ENCODE measurements at places on chromosomes 13 and 19.

DNA sequence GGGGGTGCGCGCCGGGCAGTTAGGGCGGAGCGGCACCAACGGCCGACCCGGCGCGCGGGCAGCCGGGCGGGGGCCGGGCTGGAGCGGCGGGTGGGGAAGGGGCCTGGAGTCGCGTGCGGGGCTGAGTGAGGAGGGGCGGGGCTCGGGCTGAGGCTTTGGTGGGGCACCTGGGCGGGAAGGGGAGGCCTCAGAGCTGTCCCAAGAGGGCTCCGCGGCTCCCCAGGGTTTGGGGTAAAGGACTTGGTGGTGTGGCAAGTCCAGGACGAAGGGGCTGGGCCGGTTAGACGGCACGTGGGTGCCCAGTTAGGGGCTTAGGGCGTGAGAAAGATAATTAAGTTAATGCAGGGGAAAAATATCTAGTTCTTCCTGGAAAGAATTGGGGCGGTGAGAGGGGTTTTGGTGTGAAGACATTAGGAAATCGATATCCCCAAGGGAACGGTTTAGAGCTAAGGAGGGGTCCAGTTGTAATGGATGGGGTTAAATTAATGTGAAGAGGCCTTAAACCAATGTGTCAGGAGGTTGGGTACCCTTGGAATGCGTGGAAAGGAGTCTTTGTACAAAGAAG is 496 bp downstream of the ZNF574 start:
- no peak for DNase-seq

DNA sequence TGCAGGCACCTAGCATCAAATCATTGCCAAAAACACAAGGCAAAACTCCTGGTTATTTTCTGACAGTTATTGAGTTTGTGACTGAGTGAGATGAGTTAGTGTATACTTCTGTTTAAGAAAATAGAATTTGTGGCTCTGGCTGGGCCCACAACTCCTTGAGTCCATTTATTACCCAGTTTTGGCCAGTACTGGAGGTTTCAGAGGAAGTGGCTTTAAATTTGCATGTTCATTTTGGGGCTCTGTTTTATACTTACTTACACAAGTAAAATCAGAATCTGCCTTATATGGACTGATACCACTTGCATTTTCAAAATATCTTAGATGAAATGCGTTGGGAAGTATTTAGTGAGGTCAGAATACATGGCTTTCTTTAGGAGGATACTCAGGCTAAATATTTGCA is 29.0 kb downstream of the TNFSF11 start:
- no peak for DNase-seq

DNA sequence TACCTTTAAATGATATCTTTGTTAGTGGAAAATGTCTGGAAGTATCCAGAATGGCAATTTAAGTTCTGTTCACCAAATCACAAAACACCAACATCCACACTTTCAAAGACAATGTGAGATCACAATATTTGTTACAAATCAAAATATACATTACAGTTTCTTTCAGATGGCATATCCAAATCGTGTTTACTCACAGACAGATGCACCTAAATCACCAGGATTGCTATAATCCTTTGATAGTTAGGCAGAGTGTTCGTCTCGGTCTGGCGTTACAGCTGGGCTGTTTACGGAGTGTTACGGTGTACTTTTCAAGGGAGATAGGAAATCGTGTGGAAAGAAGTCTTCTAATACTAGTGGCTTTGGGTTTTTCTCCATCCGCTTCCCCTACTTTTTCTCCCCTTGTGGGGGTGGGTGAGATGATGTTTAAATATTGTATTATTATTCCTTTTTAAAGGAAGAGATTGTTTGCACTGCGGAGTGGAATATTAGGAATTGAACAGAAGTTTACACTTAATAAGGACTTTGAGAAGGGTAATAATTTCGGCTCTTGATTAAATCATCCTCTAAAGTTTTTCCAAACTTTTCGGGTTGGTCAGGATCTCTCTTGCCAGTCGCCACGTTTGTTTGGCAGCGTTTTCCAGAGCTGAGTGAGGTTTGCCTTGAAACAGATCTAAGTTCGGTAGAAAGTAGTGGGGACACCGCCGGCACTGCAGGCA is 1.8 kb downstream of the MAB21L1 start:
- DNase-seq, result peak; percentile 37

GRCh38 chr19:6235031-6235951 is 44.5 kb downstream of the MLLT1 start:
- DNase-seq, result no peak

GRCh38 chr13:21117104-21117809 is 55.9 kb upstream of the LATS2 start:
- no peak for DNase-seq

- peak; percentile 51 for DNase-seq
These were observed 612.7 kb downstream of the SLITRK6 start for GRCh38 chr13:85186356-85187045.

DNA sequence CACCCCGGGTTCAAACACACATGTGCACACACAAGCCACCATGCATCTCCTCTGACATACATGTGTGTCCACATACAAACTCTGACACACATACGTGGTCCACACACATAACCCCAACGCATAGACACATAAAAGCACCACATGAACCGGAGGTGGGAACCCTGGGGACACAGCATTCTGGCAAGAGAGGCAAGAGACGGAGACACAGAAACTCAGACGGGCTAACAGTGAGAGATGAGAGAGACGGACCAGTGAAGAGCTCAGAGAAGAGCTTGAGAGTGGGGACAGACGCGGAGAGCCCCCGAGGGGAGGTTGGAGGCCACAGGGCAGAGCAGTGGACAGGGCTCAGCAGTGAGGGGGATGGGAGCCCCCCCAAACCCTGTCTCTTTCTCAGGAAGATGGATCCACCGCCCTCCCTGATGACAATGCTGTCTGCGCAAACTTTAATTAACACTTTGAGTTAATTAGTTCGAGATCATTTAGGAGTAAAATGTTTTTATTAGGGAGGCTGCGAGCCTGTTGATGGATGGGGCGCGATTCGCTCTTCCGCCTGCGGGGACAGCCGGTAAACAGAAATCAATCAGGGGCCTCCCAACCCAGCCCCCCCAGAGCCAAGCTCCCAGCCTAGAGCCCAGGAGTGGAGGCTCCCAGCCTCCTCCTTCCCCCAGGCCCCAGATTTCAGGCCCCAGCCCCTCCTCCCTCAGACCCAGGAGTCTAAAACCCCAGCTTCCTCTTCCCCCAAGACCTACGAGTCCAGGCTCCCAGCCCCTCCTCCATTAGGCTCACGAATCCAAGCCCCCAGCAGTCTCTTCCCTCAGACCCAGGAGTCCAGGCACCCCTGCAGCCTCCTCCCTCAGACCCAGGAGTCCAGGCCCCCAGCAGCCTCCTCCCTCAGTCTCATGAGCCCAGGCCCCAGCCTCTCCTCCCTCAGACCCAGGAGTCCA is 9.5 kb upstream of the ERFL start:
- DNase-seq, result no peak

- no peak for DNase-seq
These were observed 15.8 kb downstream of the RAB3D start for GRCh38 chr19:11323601-11324078.

- no peak for DNase-seq
These were observed 386.6 kb downstream of the KCNRG start for GRCh38 chr13:50401721-50402465.

GRCh38 chr19:1911098-1911497 is 5.9 kb downstream of the ADAT3 start:
- no peak for DNase-seq

- no peak for DNase-seq
These were observed 73.7 kb upstream of the SLC15A1 start for GRCh38 chr13:98826146-98826545.

GRCh38 chr19:28864577-28865042 is 348.3 kb downstream of the UQCRFS1 start:
- DNase-seq, result peak; percentile 20

DNA sequence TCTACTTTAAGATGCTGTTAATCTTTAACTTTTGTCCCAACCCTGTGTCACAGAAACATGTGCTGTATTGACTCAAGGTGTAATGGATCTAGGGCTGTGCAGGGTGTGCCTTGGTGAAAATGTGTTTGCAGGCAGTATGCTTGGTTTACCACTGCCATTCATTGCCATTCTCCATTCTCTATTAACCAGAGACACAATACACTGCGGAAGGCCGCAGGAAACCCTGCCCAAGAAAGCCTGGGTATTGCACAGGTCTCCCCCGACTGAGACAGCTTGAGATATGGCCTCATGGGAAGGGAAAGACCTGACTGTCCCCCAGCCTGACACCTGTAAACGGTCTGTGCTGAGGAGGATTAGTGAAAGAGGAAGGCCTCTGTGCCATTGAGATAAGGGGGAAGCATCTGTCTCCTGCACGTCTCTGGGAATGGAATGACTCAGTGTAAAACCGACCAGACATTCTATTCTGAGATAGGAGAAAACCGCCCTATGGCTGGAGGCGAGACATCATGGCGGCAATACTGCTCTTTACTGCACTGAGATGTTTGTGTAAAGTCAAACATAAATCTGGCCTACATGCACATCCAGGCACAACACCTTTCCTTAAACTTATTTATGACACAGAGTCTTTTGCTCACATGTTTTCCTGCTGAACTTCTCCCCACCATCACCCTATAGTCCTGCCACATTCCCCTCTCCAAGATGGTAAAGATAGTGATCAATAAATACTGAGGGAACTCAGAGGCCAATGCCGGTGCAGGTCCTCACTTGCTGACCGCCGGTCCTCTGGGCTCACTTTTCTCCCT is 13.1 kb upstream of the ZNF888 start:
- DNase-seq, result no peak

- DNase-seq, result peak; percentile 96
These were observed 7.5 kb upstream of the OR10H5 start for GRCh38 chr19:15779756-15780476.

- DNase-seq, result peak; percentile 53
These were observed 574 bp downstream of the ZNF227 start for GRCh38 chr19:44212866-44213346.

- no peak for DNase-seq
These were observed 5.1 kb upstream of the KLF2 start for GRCh38 chr19:16319481-16319880.

- no peak for DNase-seq
These were observed 1060.5 kb downstream of the DIAPH3 start for GRCh38 chr13:59103004-59103768.

- DNase-seq, result no peak
These were observed 1246.5 kb downstream of the UQCRFS1 start for GRCh38 chr19:27966390-27966816.

GRCh38 chr13:52411629-52412028 is 5.7 kb upstream of the THSD1 start:
- DNase-seq, result no peak

DNA sequence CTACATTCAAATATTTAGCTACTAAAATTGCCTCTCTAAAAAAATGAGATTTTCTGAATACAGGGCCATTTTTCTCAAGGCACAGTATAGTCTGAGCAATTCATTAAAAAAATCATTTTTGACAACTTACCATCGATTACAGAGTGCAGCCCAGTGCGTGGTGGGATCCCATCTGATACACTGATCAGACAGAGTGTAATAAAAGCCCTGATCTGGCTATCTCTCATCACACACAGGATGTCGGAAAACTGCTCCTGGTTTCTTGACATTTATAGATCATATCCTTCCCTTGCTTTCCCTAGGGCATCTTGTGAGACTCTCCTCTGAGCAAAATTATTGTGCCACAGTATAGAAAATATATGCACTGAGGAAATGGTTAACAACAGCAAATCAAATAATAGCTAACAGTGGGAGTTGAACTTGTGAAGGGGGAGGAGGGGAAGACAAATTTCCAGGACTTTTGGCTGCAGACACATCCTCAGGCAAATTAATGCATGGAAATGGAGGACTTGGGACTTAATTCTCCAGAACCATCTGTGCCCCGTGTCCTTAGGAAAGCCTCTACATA is 28.4 kb upstream of the CNMD start:
- DNase-seq, result no peak

DNA sequence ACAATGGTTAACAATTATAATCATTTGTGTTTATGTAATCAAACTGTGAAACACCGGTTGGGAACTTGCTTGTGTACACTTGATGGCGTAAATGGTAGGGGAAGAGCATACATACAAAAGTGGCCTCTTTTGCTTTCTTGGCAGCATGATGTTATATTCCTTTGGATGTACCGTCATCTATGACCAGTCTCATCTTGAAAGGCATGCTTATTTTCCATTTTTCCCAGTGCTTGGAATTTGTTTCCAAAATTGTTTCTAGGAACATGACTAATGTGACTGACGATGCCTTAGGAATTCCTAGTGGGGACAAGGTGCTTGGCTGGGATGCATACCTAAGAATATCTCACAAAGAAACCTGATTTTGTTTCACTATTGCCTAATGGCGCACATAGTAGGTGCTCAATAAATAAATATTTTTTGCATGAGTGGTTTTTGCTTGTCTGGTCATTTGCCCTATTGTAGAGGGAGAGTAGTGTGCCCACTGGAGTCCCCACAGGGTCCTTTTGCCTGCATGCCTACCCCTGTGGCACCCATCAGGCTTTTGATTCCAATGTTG is 45.5 kb downstream of the SAE1 start:
- DNase-seq, result no peak

DNA sequence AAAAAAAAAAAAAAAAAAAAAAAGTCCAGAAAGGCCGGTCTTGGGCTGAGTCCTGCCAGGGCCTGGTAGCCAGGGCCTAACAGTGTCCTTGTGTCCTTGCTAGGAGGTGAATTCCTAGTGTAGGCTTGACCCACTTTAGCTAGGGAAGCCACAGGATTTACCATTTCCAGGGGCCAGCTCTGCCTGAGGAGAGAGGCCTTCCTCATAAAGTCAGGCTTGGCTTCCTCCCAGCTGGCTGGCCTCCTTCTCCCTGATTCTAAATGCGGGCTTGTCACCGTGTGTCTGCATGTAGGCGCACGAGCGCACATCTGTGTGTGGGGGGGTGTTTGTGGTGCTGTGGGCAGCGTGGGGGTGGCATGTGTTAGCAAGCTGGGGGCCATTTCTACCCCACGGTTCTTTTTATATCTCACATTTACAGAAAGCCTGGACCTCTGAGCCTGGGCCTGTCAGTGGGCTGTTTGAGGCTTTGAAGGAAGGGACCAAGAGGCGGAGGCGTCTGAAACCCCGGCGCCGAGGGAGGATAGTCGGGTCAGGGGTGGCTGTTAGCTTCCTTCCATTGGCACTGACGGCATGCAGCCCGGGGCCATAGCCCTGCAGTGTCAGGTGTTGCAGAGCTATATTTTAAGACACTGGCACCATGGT is 31.7 kb downstream of the IER2 start:
- peak; percentile 47 for DNase-seq

DNA sequence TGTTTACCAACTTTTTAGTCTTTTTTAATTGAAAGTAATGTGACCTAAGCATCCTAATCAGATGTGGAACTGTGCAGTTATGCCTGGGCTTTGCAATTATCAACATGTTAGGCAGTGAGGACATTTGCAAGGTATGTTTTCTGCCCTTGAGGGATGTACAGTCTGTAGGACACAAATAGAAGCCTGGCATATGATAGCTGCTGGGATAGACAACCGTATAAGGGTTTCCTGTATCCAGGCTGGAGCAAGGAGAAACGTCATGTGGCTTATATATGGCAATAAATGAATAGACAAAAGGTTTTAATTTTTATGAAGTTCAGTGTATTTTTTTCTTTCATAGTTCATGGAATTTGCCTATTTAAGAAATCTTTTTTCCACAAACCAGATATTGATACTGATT is 2.0 kb upstream of the VPS36 start:
- DNase-seq, result no peak

All from cerebellar cortex (tissue), 1 donor.